Lung (tissue), 17 donors: ENCODE measurements at places on chromosomes 3 and 15. TPM values are rescaled to one million over a fixed set of nuclear protein-coding genes. Genes with fewer than 3 reads are reported as not detected.

STXBP5L gene
- polyA plus RNA-seq: not detected

TMC3 gene
- polyA plus RNA-seq: not detected

- no peak for DNase-seq
These were observed 58.5 kb upstream of the GATA2 start for GRCh38 chr3:128551451-128551850.

LRRC34 gene
- polyA plus RNA-seq: 2.9 TPM

- no peak for DNase-seq
These were observed 136.8 kb upstream of the PLXNA1 start for GRCh38 chr3:126845920-126846715.

DNA sequence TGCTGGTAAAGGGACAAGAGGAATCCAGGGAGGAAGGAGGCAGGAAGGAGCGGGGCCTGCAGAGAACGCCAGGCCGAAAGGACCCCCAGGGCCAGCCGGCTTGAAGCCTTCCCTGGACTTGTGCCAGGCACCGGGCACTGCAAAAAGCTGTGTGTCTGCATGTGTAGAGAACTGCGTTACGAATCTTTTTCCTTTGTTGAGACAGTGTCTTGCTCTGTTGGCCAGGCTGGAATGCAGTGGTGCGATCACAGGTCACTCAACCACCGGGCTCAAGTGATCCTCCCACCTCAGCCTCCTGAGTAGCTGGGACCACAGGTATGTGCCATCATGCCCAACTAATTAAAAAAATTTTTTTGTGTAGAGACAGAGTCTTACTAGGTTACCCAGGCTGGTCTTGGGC is 17.0 kb upstream of the MUC4 start:
- no peak for DNase-seq

- no peak for DNase-seq
These were observed 107.7 kb downstream of the WDR76 start for GRCh38 chr15:43934480-43934879.

DNA sequence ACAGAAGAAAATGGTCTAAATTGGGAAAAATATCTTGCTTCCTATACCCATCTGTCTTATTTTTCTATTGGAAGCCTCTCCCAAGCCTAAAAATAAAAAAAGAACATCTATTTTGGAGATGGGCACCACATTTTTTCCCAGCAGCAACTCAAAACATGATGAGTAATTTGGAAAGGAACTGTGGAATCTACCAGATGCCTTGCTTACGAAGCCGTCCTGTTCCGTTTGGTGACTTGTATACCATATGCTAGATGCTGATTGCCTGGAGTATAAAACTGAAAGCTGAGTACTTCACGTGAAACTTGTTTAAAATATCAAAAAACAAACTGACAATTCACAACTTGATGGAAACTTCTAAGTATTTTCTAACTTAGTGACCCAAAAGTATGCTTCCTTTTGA is 491.0 kb downstream of the ROBO2 start:
- DNase-seq: no peak

- DNase-seq: peak; percentile 75
These were observed 445.9 kb upstream of the PROK2 start for GRCh38 chr3:72230774-72231379.

GRCh38 chr15:73156431-73157191 is 104.3 kb downstream of the NEO1 start:
- DNase-seq: no peak

GRCh38 chr3:29203851-29204250 is 77.0 kb upstream of the RBMS3 start:
- DNase-seq: no peak

- DNase-seq: peak; percentile 74
These were observed 3.6 kb downstream of the BCL6 start for GRCh38 chr3:187741403-187742350.

ROBO2 gene
- polyA plus RNA-seq: 0.55 TPM

HRH1 gene
- polyA plus RNA-seq: 2.3 TPM

CPNE4 gene
- polyA plus RNA-seq: 0.02 TPM

GRCh38 chr15:44593042-44593736 is 56.2 kb downstream of the EIF3J start:
- DNase-seq: no peak

DNA sequence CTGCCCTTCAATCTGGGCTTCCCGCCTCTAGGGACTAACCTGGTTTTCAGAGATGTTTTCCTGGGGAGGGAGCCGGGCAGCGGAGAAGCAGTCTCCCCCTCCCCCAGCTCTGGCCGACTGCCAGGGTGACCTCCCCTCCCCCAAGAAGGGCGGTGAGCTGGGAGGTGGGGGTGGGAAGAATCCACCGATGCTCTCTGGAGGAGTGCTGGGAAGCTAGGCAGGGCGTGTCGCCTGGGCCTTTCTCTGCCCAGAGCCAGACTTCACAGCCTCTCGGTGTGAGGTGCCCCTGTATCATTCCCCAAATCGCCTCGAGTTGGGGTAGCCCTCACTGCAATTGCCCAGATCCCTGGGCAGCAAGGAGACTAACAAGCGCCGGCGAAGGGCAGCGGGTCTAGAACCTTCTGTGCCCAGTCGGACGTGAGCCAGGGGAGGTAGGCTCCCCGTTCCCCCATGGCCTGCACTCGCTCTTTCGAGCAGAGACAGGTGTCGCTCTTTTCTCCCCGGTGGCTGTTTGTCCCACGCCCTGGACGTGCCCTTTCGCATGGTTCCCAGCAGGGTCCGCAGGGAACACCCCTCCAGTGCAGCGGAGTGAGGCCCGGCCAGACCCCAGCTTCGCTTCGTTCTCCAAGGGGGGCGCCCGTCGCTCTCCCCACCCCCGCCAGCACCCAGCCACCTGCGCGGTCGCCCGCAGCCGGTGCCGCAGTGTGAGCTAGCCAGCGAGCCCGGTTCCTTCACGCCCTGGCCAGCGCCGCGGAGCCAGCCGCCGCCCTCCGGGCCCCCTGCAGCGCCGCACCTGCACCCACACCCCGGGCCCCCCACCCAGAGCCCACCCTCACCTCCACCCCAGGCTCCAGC is 1.1 kb downstream of the RAB6B start:
- no peak for DNase-seq

DNA sequence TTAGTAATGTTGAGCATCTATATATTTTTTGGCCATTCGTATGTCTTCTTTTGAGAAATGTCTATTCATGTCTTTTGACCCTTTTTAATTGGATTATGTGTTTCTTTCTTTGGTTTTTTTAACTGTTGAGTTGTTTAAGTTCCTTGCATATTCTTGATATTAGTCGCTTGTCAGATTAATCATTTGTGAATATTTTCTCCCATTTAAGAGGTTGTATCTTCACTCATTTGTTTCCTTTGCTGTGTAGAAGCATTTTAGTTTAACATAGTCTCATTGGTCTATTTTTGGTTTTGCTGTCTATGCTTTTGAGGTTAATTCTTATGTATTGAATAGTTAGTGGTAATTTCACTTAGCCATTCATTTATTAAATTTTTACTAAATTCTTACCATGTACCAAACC is 283.8 kb downstream of the ZPLD1 start:
- no peak for DNase-seq

DNA sequence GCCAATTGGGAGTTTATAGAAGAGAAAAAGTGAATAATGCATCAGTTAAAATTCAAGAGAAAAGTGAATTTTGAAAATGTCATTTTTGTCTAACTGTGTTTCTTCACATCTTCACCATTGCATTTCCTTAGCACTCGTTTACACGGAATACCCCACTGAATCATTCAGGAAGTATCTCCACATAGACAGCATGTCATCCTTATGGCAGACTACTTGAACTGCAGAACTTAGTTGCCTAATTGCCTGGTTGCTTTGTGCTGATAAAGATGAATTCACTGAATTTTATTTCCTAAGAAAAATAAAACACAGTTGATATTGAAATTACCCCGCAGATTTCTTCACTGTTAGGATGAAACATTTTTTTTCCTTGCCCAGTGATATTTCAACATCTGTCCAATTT is 627.1 kb downstream of the ROBO1 start:
- no peak for DNase-seq

ACKR2 gene
- polyA plus RNA-seq: 1.1 TPM

DNA sequence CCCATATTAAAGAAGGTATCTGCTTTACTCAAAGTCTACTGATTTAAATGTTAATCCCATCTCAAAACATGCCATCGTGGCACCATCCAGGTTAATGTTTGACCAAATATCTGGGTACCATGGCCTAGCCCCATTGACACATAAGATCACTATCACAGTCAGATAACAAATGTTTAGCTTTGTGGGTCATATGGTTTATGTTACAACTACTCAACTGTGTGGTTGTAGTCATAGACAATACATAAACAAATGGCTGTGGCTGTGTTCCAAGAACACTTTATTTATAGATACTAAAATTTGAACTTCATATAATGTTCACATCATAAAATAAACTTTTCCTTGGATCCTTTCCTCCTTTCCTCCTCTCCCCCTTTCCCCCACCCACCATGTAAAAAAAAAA is 9.8 kb upstream of the SNRPN start:
- peak; percentile 93 for DNase-seq

- peak; percentile 57 for DNase-seq
These were observed 7.3 kb downstream of the TYRO3 start for GRCh38 chr15:41566121-41566885.

DNA sequence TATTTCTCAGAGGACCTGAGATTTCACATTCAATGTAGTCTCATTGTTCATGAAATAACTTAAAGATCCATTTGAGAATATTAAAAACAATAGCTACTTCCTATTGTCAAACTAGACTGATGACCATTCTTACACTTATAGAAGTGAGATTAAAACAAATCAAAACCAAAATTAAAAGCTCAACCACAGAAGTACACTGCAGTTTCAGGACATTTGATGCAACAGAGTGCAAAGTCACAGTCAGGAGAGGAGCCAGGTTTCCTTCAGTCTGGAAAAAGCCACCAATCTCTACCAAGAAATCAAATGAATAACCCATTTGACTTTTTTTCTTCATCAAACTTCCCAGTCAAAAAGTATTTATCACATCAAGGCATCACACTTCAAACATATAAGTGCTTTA is 5.5 kb downstream of the CCPG1 start:
- no peak for DNase-seq

DNA sequence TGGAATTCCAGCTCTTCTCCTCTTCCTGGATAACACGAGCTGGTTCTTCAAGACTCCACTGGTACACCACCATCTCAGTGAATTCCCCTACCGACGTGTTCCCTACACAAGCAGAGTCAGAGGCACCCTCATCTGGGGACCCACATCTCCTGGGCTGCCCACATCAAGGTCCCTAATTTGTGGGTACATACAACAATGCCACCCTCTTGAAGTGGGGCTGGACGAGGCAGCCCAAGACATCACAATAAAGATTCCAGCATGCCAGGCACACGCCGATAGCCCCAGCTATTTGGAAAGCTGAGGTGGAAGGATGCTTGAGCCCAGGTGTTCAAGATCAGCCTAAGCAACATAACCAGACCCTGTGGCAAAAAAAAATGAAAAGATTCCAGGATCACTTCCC is 221.2 kb upstream of the LINGO1 start:
- DNase-seq: no peak

PDZRN3 gene
- polyA plus RNA-seq: 7.3 TPM

GRCh38 chr3:172209333-172210321 is 170.2 kb downstream of the FNDC3B start:
- DNase-seq: no peak

DNA sequence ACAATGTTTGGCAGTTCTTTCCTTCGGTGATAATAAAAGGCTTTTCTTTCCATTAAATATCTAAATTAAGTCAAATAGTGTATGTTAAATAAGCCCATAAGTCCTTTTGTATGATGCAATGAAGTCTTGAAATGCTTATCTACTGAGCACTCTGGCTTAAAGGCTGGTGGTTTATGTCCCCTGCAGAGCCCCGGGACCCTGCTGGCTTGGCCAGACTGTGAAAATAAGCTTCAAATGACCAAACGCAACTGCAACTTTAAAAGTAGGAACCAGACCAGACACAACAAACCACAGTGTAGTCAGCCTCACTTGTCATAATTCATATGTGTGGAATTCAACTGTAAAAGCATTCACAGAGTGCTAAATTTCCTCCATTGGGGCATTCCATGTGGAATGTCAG is 72.5 kb downstream of the FOXP1 start:
- DNase-seq: peak; percentile 68

DNA sequence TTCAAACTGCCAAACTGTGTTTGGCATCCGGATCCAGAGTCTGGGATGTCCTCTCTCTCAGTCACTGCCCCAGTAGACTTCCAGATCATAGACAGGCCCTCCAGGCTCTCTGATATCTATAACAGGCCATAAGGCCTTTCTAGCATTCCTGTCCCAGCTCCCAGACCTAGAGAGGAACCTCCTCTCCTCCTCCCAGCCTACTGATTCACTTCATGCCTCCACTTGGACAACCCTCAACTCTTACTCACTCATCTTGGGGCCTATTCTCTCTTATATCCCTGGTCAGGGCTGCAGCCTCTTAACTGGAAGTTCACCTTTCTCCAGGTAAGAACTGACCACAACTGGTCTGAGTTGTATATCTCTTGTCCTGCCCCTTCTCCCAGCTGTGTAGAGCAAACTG is 253.7 kb upstream of the TRIM42 start:
- no peak for DNase-seq

GRCh38 chr15:89851673-89852341 is 37.2 kb upstream of the ANPEP start:
- DNase-seq: no peak

DNA sequence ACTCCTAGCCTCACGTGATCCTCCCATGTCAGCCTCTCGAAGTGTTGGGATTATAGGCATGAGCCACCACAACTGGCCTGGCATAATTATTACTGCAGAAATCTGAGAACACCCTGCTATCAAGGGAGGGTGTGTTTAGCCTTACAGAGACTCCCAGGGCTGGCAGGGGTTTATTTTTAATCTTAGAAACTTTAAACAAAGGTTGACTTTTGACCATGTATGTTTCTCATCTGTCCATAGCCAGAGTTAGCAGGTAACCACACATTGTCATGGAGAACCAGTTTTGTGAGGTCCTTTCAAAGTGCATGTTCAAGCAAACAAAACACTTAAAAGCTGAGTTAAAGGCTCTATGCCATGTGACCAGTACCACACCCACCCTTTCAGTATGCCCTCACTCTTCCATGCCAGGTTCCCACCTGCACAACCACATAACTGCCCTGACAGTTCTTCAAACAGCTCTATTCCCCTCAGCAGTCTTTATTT is 11.1 kb downstream of the SIAH2 start:
- peak; percentile 68 for DNase-seq

P2RY14 gene
- 2.7 TPM for polyA plus RNA-seq

- DNase-seq: no peak
These were observed 280.8 kb downstream of the RBMS3 start for GRCh38 chr3:29561651-29562149.

CCR5 gene
- polyA plus RNA-seq: 2.9 TPM

GRCh38 chr3:52007291-52007690 is 11.6 kb upstream of the RPL29 start:
- DNase-seq: no peak
